ENCODE measurements at places on chromosomes 11 and 22. TPM values are rescaled to one million over a fixed set of nuclear protein-coding genes. Genes with fewer than 3 reads are reported as not detected.

The MLC1 gene
- total RNA-seq: 1.1 TPM

The OR6T1 gene
- not detected for total RNA-seq

The LINC01488 gene
- total RNA-seq: not detected

The OTOG gene
- not detected for total RNA-seq

The IGF2 gene
- 80.7 TPM for total RNA-seq

The RCOR2 gene
- total RNA-seq: 3.3 TPM

The MRGPRX3 gene
- total RNA-seq: not detected

The JAML gene
- total RNA-seq: 8.5 TPM

The CDC42BPG gene
- total RNA-seq: 24.0 TPM

- DNase-seq: no peak
Observed at GRCh38 chr11:117827521-117828511, 3.3 kb upstream of the FXYD2 start.

GRCh38 chr11:129766898-129767604 is 48.6 kb upstream of the TMEM45B start:
- no peak for DNase-seq

GRCh38 chr11:118227865-118228785 is 3.3 kb upstream of the JAML start:
- DNase-seq: no peak

DNA sequence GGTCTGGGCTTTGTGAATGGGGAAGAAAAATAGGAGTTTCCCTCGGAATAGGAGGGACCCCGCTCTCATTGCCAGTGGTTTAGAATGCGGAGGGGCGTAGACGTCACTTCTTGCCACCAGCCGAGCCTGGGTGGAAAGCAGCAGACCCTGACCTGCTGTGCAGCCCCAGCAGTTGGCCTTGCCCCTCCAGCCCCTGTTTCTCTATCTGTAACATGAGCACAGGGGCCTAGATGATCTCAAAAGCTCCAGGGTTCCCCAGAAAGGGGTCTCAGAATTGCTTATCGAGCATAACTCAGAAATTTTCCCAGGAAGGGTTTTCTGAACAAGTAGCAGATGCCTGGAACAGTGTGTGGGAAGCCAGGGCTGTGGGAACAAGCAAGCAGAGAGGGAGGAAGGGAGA is 43.9 kb downstream of the C11orf91 start:
- no peak for DNase-seq

DNA sequence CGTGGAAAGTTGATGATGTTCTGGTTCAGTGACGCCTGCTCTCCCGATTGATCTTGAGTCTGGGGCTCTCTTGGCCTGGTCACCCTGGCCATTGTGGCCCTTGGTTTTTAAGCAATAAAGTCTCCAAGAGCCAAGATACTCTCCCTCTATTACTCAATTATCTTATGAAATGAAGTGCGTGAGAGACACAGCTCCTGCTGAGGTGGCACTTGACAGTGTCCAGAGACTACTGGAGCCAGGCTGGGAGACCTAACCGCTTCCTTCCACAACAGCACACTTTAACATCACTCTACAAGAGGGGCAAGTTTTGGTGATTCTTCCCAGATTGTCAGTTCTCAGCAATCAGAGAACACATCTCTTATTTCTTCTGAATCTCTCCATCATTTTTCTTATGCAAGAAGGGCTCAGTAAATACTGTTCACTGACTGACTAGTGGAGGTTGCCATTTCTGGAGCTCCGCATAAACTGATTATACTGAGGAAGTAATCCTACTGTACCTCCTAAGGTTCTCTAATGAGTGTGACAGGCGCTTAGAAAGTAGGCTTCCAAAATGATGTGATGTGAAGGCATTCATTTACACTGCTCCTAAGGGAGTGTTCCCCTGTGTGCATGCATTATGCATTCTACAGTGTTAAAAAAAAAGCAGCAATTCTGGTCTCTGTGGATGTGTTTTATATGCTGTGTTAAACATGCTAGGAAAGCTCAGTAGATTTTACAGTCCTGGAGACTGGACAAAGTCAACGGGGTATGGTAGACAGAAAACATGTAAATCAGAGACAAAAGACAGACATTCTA is 968.0 kb downstream of the OPCML start:
- no peak for DNase-seq

DNA sequence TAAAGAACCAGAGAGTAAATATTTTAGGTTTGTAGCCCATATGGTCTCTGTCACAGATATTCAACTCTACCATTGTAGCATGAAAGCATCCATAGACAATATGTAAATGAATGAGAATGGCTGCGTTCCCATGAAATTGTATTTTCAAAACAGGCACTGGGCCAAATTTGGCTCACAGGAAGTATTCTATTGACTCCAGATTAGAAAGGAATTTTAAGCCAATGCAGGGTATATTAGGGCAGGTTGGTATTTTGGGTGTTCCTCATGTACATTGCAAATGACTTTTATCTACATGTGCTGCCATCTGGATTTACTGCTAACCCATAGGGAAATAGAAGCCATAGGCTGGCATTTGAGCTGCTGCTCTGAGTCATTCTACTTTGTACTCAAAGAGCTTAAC is 35.1 kb upstream of the PDGFD start:
- no peak for DNase-seq

DNA sequence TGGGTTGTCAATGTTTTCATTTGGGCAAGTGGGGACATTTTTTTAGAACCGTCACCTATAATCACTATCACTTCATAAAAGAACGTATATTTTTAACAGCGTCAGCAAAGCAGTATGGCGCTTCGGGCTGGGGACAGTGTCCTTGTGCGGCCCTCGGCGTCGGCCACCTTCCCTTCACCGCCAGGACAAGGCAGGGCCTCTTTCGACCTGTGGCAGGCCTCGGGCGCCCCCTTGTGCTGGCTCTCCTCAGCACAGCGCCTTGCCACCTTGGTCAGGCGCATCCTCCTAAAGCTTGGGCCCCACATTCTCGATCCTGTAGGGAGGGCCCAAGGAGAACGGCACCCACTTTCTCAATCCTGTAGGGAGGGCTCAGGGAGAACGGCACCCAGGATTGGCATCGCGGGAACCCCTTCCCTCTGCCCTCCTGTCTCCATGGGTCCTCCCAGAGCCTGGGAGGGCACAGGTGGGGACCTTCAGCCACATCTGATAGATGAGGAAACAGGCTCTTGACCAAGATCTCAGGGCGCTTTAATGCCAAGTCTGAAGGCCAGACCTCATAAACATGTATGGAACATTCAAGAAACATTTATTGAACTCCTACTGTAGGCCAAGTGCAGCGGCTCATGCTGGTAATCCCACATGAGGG is 11.5 kb upstream of the FADD start:
- peak; percentile 73 for DNase-seq

DNA sequence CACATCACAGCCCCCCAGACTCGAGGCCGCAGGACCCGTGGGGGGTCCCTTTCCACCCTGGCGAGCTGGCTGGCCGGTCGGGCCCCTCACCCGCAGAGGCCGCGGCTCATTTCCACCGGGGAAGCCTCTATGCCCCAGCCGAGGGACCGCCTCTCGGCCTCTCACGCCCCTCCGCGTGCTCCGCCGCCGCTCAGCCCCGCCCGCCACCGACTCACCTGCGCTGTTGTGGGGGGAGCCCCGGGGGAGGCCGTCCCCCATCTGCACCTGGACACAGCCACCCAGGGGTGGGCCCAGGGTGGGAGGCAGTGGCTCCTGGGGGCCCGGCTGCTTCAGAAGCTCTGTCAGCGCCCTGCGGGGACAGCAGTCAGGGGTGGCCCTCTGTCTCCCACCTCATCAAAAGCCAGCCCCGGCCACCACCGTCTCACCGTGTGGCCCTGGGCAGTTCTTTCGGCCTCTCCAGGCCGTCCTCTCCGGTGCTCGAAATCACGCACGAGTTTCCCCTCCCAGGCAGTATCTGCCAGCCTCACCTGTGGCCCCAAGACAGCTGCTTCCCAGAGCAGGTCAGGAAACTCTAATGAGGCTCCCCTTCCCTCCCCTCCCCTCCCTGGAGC is 3.8 kb downstream of the SHISA8 start:
- DNase-seq: no peak

DNA sequence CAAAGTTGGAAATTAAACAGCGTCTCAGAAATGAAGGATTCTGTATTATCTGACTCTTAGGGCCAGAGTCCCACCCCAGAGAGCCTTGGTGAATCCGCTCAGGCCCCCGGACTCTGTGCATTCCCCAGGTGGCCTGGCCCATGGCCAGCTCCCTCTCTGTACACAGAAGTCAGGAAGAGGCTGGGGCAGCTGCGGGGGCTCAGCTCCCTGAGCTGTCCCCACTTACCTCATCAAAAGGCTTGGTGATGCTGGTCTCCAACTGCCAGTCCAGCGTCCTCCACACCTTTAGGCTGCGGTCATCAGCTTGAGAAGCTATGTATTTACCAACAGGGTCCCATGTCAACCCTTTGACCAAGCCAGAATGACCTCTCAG is 35.0 kb downstream of the HIRA start:
- DNase-seq: no peak

All from prostate gland (tissue), 2 donors.